ENCODE measurements at places on chromosomes 7 and 10.

- DNase-seq: no peak
Observed at GRCh38 chr7:100407285-100408180, 21.0 kb downstream of the ZCWPW1 start.

- no peak for DNase-seq
Observed at GRCh38 chr7:133126422-133126821, 44.5 kb upstream of the CHCHD3 start.

DNA sequence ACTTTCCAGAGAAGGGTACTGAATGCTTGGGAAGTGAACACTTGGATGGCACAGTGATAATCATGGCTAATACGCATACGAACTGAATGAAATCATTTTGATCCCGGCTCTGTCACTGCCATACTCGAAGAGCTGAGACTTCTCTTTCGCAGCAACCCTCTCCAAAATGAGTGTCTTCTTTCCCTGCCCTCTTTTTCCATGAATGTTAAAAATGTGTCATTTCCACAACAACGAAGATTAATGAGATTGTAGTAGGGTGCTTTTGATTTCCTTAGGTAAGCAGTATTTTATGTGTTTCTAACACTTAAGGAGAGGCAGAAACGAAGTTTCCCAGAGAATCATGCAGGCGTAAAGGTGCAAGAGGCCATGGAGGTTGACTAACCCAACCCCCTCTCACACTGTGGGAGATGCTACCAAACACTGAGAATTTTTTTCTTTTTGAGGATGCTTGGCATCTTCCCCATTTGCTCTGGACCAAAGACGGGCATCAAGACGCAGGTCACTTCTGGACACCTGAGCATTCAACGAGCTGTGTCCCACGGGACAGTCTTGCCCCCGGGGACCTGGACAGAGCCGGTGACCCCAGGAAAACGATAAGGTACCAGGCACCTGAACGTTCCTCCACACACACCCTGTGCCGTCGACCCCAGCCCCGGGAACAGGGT is 823 bp downstream of the COPG2 start:
- DNase-seq: no peak

DNA sequence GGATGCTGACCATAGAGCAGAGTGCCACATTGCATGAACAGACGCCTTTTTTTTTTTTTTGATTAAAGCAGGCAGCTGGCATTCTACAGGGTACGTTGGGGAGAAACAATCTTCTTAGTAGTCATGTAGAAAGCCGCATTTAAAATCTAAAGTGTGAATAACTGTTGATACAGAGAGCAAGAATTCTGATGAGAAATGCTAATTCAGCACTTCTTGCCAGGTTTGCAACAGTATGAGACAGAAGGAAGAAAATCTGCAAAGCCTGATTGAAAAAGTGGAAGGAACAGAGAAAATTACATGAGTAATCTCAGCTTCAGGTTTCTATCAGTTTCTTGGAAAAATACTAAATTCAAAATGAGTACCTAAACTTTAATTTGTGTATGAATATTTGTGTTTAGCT is 232.7 kb upstream of the CHRM2 start:
- DNase-seq: no peak

DNA sequence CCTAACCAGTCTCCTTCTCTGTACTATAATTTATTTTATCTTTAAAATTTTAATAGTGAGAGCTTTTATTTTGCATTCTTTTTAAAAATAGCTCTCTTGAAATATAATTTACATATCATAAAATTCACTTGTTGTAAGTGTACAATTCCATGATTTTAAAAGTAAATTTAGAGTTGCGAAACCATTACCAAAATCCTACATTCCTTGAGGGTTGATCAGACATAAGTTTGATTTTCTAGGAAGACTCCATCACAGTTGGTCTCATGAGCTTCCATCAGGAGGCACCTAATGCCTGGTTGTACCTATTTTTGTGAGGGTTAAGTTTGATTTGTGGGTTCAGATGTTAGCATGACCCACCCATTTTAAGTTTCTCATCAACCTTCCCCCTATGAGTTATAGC is 108.1 kb downstream of the BMPER start:
- no peak for DNase-seq

DNA sequence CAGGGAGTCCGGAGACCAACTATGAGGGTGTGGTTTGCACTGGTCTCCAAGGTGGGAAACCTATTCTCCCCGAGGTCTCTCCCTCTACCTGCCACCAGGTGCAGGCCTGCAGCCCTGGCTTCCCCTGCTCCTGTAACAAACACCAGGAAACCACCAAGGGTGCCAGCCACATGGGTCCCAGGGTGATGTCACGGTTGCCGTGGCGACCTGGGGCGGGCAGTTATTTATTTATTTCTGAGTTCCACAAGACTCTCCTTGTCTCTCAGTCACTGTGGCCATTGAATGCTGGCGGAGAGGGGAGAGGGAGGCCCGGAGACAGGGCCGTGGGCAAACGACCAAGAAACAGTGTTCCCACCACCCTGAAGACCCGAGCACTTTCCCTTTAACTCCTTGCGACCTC is 27.0 kb downstream of the MMD2 start:
- no peak for DNase-seq

- DNase-seq: no peak
Observed at GRCh38 chr7:28984217-28984616, 26.1 kb upstream of the TRIL start.

DNA sequence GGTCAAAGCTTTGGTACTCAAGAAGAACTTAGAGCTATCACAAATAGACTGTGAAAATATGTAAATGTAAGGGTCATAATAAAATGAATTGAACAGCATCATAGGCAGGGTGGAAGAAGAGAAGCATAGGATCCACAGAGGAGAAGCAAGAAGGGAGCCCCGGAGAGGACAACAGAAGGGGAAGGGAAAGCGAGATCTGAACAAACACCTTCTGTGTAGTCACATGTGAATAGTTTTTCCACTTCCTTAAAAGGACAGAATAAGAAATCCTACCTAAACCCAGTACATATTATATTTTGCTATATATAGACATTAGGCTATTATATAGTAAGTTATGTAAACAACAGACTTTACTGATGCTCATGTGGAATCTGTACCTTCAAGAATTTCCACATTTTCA is 160.2 kb downstream of the DKK1 start:
- no peak for DNase-seq

GRCh38 chr7:114160925-114161324 is 242.1 kb upstream of the PPP1R3A start:
- DNase-seq: no peak

GRCh38 chr10:2111965-2112364 is 374.6 kb upstream of the ADARB2 start:
- DNase-seq: no peak

GRCh38 chr7:13933091-13933490 is 56.4 kb downstream of the ETV1 start:
- no peak for DNase-seq

DNA sequence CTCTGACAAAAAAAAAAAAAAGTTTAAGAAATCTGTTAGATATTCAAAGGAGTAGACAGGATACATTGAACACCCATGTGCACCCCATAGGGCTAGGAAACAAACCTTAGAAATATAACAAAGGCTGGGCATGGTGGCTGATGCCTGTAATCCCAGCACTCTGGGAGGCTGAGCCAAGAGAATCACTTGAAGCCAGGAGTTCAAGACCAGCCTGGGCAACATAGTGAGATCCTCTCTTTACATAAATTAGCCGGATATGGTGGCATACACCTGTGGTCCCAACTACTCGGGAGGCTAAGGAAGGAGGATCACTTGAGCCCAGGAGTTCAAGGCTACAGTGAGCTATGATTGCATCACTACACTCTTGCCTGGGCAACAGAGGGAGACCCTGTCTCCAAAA is 15.3 kb downstream of the CLIP2 start:
- no peak for DNase-seq

DNA sequence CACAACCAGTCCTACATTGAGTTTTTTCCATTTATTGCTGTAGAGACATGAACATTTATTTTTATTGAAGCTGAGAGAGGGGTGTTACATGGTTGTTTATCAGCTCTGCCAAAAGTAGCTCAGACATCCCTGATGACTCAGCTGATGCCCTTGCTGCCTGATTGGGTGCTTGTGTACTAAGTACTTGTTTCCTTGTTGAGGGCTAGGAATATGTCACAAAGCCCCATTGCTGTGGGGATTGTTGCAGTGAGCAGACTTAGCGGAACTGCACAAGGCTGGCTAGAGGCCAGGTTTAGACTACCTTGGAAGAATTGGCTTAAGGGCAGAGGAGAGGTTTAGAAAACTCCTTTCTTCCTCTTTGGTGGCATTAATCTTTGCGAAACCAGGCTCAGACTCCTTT is 110.6 kb downstream of the AUTS2 start:
- no peak for DNase-seq

- no peak for DNase-seq
Observed at GRCh38 chr10:282294-283139, 147.3 kb downstream of the ZMYND11 start.

DNA sequence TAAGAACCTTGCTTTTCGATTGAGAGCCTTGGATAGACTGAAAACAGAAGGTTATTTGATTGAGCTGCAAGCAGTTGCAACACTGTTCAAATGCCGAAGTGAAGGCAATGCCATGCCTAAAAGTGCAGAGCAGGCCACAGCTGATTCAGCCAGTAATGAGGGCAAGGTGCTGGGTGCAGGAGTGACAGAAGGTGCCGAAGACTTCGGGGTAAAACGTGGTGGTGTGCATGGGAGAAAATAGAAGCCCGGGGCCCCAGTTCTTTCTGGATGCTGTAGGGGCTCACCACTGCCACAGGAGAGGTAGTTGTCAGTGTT is 43.6 kb upstream of the GATAD1 start:
- no peak for DNase-seq

DNA sequence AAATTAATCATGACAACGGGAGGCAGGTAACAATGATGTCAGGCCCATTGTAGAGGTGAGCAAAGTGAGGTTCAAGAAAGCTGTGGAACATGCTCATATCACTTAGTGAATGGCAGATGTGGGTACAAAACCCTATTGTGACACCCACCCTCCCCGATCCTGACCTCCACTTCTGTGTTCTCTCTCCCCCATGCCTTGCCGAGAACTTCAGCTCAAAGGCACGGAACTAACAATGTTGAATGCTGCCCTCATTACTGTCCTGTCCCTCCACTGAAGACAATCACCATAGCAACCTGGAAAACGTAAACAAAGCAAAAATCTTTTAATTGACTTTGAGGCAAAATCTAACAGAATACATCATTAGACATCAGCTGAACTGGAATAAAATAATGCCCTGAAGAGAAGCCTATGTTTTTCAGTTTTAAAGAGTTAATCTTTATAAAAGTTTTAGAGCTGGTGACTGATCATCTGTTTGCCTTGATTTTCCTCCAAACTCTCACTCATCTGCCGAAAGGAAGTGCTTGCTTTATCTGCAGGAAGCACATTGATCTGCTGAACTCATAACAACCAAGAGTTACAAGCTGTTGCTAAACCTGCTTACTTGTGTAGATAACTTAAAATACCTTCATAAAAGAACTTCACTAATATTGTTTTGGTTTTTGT is 133.6 kb downstream of the CUBN start:
- no peak for DNase-seq

DNA sequence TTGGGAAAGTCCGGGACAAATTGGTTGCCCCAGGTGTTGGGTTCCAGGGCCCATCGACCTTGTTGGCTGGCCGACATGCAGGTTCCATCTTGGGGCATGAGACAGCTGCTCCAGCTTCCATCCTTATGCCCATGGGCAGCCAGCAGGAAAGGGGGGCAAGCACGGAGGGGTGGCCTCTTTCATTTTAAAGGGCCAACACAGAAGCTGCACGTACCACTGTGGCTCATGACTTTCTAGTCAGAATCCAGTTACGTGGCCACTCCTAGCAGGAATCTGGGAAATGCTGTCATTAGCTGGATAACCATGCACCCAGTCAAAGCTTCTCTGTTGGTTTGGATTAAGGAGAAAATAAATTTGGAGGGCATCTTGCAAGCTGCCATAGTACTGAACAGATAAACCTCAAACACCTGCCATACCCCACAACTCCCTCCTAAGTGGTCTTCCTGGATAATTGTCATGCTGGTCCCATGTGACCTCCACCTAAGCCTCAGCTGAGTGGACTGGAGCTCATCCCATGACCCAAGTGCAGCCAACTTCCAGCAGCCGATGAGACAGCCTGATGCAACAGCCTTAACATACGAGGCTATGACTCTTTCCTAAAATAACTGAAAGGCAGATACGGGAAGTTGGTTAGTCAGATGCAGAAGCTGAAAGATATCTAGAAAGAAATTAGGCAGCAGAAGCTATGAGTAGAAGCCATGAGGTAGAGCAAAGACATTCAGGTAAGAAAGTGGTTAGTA is 21.4 kb upstream of the GSDME start:
- DNase-seq: no peak

DNA sequence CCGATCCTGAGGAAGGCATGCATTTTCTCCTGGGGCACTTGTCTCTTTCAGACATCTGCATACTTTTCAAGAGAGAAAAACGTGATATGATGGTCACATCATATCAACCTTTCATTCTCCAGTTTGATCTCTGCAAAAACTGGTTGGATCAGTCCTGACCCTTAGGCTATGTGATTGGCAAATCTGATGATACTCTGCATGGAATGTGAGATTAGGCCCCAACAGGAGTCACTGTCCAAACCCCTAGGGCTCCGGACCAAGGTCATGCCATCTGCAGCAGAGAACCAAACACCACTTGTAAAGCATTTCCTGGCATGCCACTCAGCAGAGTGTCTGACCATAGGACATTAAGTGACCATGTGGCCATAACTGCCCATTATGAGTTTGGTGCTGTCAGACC is 8.6 kb downstream of the GCK start:
- DNase-seq: no peak

DNA sequence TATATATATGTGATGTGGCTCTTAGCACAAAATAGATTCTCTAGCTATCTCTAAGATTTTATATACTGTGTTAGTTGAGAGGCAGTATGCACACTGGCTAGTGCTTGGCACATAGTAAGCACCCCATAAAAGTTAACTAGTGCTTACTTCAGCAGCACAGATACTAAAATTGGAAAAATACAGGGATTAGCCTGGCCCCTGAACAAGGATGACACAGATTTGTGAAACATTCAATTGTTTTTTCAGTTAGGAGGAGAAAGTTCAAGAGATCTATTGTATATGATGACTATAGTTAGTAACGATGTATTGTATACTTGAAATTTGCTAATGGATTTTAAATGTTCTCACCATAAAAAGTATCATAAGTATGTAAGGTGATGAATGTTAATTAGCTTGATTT is 78.3 kb upstream of the LRRC17 start:
- DNase-seq: no peak

All from stimulated activated CD8-positive, alpha-beta memory T cell treated with anti-CD3 and anti-CD28 coated beads, Interleukin-2, amount 100 ng/mL, for 48 hours (primary cell).